ENCODE measurements at places on chromosomes 13 and 19.
A peak's percentile ranks its signal among the peaks of the same experiment; 100 is the strongest.

DNA sequence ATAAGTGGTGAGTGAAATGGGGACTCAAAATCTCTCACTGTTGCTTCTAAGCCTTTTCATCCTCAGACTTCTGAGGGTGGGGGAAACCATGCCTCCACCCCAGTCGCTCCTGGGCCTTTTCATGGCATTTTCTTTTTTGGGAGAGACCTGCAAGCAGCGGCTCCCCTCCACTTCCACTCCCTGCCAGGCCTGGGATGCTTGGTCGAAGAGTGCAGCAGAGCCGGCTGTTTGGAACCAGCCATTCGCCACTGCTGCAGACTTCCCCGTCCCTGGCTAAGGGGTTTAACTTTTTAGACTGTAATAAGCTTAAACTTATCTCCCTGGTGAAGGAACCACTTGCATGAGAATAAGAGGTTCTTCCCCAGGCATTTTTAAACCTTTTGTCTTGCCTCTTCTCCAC is 617.2 kb downstream of the PCDH9 start:
- DNase-seq = no peak

DNA sequence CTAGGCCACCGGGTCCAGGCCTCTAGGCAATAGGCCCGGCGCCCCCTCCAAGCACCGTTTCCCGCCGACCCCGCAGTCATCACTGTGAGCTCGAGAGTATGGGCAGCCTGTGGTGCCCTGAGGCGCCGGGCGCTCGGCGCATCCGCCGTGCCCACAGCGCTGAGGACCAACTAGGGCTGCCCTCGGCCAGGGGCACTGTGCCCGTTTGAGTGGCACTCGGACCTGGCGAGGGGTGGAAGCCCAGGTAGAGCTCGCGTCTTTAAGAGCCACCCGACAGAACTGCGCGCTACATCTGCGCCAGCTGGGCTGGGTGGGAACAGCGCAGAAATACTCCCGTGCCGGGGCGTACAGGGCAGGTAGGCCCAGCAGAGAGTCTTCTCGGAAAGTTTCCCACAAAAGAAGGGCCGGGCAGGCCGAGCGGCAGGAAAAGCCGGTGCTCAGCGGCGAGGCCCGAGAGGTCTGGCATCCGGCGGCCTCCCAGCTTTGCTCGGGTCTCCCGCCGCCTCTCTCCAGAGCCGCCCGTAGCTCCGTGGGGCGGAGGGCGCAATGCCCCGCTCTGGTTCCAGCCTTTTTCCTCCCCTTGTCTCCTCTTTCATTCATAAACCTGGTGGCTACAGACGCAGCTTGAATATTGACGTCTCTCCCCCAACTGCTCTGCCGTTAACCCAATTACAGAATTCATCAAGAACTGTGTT is 5.4 kb upstream of the SOX1 start:
- no peak for DNase-seq

GRCh38 chr19:7544626-7545025 is 9.1 kb downstream of the PNPLA6 start:
- DNase-seq = no peak

DNA sequence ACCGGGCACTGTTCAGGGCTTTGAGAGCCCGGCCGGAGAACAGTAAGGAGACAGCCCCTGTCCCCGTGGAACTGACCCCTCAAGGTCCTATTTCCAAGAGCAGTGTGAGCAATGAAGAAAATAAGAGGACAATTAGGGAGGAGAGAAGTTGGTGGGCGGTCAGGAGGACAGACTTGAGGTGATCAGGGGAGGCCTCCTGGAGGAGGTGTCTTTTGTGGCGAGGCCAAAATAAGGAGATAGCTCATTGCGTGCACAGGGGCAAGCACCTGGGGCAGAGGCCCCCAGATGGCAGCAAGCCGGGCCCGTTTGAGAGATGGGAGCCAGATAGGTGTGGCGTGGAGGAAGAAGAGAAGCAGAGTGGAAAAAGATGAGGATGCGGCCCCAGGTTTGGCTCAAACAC is 2.8 kb upstream of the LRRC4B start:
- DNase-seq = no peak

DNA sequence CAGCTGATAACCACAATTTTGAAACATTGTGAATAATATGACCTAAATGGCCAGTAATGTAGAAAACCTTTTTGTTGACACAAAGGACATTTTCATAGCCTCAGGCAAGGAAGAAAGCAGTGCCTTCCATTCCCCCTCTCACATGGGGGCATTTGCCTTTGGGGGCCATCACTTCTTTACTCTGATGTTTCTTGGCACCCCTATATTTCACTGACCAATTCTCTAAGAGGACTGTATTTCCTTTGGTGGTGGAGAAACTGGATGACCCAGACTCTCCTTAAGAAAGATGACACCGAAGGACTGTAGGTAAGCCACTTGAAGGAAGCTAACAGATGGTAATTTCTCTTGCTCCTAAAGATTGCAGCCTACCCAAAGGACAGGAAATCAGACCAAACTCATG is 254.6 kb downstream of the DCLK1 start:
- no peak for DNase-seq

- DNase-seq = no peak
Measured at GRCh38 chr19:28520998-28521568, 691.9 kb downstream of the UQCRFS1 start.

DNA sequence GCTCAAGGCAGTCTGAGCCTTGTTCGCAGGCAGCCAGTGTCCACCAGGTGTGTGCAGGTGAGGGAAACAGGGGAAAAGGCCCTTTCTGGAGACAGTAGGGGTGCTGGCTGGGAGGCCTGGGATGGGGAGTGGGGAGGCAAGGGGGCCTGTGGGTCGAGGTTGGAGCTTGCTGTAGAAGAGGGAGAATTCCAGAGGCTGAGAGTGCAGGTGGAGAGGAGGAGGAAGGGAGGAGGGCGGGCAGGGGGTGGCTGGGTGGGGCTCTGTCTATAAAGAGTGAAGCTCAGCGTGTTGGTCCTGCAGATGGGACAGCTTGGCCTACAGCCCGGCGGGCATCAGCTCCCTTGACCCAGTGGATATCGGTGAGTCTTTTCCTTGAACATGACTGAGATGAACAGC is at the start of gene CCL25:
Gene CCL25 (plus strand): TSS at position 297 of the 396 bp plus-strand sequence. CDS start 290 bp downstream, outside the sequence.
- no peak for DNase-seq

- no peak for DNase-seq
Measured at GRCh38 chr13:97234742-97235141, 12.6 kb downstream of the MBNL2 start.

GRCh38 chr19:28292822-28293500 is 920.0 kb downstream of the UQCRFS1 start:
- DNase-seq = no peak

DNA sequence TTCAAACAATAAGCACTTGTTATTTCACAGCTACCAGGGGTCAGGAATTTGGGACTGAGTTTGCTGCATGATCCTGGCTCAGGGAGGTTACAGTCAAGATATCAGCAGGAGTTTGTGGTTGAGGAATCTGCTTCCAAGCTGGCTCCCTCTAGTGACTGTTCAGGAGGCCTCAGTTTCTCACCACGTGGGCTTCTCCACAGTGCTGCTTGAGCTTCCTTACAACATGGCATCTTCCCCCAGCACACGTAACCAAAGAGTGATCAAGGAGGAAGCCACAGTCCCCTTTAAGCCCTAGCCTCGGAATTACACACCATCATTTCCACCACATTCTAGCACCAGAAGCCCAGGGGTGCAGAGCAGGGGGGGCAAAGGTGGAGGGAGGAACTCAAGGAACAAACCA is 28.8 kb downstream of the CELF5 start:
- DNase-seq = no peak

DNA sequence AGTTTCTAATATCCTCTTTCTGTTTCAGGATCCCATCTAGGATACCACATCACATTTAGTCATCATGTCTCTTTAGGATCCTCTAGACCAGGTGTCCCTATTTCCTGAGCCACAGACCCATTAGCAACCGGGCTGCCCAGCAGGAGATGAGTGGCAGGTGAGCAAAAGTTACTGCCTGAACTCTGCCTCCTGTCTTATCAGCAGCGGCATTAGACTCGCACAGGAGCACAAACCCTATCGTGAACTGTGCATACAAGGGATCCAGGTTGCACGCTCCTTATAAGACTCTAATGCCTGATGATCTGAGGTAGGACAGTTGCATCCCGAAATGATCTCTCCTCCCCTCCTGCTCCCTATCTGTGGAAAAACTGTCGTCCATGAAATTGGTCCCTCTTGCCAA is 7.8 kb upstream of the CEBPG start:
- no peak for DNase-seq

DNA sequence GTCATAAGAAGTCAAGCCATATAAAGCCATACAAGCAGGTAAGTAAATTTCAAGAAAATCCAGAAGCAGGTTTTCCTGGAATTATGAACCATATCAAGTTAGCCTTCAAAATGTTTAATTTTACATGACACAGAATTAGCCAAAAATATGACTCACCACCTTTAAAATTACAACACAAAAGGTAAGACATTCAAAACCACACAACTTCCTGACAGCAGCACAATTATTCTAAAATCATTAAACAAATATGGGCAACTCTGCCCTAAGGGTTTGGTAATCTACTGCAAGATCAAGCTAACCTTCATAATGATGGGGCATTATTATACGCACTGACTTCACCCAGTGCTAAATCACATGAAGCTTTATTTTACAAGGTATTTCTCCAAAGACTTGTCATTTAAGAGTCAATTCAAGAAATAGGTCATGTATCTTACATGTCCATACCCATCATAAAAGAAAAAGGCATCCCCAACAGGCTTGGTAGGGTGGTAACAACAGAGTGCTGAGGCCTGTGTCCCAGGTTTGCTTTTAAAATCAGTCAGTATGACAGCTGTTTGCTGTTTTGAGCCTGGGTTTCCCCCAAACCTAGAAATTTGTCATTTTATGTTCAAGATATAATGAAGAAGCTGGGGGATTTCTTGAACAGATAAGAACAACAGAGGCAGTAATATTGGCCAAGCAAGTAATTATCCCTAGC is 15.2 kb downstream of the RCBTB1 start:
- no peak for DNase-seq

DNA sequence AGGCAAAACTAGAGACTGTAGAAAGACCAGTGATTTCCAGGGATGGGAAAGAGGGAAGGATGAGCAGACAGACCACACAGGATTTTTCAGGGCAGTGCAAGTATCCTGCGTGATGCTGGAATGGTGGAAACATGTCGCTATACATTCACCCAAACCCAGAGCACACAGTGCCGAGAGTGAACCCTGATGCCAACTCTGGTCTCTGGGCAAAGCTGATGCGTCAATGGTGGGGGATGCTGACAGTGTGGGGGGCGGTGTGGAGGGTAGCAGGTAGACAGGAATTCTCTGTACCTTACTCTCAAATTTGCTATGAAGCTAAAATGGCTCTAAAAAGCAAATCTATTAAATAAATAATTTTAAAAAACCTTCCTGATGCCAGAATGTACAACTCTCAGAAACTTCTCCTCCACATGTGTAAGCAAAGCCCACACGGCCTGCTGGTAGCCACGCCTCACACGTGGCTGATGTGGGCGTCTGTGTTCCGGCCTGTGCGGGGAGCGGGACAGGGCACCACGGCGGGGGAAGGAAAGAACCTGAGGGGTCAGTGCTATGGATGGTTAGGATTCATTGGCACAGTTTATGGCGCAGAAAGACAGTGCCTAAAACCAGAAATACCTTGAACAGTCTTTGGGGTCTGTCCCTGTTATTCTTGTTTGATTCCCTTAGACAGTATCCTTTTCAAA is 23.9 kb downstream of the CARS2 start:
- DNase-seq = no peak

- DNase-seq = no peak
Measured at GRCh38 chr19:23062921-23063320, 53.9 kb upstream of the ZNF730 start.

DNA sequence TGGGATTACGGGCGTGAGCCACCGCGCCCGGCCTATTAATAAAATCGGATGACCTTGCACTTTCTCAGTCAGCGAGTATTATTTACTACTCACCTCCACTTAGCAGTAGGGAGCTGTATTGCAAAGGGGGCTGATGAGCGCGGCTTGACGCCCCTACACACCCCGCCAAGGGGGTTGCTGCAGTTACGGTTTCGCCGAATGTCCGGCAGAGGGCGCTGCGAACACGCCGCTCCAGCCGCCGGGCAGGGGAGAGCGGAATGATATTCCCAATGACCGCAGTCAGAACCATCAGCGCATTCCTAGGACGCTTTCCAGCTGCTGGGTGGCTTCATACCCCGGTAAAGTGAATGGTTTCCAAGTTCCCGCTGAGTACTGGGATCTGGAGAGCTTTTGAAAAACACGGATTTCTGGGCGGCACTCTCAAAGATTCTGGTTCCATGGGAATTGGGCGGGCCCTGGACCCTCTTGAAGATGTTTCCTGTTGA is 30.0 kb upstream of the TPT1 start:
- DNase-seq = peak; percentile 16

DNA sequence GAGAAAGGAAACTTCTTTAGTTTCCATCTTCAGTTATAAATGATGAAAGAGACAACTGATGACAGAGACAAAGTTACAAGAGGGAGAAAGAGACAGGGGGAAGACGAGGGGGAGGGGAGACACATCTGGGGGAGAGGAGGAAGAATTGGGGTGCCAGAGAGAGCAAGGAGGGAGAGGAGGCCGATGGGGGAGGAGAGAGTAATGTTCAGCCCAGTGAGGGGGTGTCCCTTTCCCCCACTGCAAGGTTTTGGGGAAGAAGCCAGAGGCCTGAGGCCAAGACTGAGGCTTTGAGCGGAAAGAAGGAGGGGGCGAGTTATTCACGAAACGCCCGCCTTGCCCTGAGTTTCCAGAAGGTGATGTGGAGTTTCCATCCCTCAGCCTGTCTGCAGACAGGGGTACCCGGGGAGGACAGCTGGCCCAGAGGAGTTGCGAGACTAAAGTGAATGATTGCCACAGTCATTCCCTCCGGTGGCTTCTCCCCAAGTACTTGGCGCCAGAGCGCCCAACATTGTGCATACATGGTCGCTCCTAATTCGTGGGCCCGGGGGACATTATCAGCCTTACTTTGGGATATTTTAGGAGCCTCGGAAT is 558 bp upstream of the PPAN start:
- no peak for DNase-seq

DNA sequence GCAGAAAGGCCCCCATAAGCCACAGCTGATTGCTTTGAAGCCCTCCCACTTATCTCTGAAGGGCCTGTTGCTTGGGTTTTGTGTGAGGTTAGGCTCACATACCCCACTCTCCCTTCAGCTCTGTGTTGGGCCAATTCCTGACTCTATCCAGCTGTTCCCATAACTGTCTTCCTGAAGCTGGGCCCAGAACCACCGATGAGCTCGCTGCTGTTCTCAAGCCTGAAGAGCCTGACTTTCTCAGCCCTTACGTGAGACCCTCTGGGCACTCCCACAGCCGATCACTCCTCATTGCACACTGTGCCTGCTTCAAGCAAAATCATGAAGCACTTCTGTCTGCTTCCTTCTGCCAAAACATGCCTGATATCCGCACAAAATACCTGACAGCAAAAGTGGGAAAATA is 124.1 kb downstream of the CRYL1 start:
- DNase-seq = no peak

Data from SK-N-MC (cell line).